ENCODE measurements at places on chromosomes 3 and 15. TPM values are rescaled to one million over a fixed set of nuclear protein-coding genes. Genes with fewer than 3 reads are reported as not detected.

The LDHAL6B gene
- total RNA-seq, result not detected

DNA sequence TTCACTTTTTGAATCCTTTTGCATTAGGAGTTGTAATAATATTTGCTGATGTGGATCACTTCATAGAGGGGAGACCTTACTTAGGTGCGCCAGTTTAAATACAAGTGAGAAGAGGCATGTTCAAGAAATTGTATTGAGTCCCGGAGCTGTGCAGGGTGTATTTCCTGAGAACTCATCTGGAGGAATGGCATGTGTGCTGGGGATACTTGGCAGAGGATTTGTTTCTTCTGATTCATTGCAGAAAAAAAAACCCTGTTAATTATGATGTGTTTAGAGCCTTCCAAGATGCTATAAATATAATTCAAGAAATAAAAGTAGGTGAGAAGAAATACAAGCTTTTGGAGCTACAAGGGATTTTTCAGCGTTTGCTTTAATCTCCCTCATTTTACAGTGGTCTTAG, 97.6 kb downstream of the TPRG1 start:
- no peak overlapping the region for H3K27ac ChIP-seq
- no peaks in the 10 kb centered on the region for H3K4me1 ChIP-seq
- no peak for DNase-seq
- no peaks in the 10 kb centered on the region for H3K27me3 ChIP-seq
- H3K36me3 ChIP-seq, result no peaks in the 10 kb centered on the region

GRCh38 chr3:184505076-184505878, 56.3 kb upstream of the EPHB3 start:
- H3K4me3 ChIP-seq, result no peak overlapping the region
- no peak for DNase-seq

The RCN2 gene
- 38.3 TPM for total RNA-seq

DNA sequence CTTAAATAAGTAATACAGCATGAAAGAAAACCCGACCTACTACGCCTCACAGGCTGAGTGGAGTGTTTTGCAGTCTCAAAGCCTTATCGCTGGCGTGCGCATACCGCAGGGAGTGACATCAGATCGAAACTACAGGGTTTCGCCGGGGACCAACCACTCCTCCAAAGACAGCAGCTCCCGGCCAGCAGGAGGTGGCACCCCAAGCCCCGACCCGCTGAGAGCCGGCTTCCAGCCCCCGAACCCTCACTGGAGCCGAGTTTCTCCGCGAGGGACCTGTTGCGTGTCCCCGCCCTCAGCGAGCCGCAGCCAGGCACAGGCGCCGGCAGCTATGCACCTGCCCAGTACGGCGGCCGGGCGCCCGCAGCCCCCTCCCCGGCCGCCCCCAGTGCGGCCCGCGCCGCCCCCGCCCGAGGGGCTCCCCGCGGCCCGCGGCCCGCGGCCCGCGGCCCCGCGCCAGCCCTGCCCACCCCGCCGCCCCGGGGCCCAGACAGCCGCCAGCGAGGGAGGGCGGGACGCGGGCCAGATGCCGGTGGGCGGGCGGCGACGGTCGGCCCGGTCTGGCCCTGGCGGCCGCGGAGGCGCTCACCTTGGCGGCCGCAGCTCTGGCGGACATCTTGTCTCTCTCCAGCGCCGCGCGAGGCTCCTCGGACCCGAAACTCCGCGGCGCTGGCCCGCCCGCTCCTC, 710 bp downstream of the TJP1 start:
- H3K4me1 ChIP-seq, result peaks cover 17% of the 10 kb centered on the region
- H3K36me3 ChIP-seq, result no peaks in the 10 kb centered on the region
- no peak for DNase-seq
- peak overlapping the region; percentile 94 for H3K27ac ChIP-seq
- peaks cover 50% of the 10 kb centered on the region for H3K27me3 ChIP-seq

DNA sequence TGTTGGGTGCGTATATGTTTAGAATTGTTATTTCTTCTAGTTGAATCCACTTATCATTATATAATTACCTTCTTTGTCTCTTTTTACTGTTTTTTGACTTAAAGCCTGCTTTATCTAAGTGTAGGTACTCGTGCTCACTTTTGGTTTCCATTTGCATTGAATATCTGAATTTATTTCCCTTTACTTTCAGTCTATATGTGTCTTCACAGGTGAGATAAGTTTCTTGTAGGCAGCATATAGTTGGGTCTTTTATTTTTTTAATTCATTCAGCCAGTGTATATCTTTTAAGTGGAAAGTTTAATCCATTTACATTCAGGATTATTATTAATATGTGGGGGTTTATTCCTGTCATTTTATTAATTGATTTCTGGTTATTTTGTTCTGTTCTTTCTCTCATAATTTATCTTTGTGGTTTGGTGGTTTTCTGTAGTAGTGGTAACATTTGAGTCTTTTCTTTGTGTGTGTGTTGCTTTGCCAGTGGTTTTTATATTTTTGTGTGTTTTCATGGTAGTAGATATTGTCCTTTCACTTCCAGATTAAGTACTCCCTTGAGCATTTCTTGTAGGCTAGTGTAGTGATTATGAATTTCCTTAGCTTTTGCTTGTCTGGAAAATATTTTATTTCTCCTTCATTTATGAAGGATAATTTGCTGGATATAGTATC, 27.3 kb downstream of the STT3B start:
- H3K27ac ChIP-seq, result no peak overlapping the region
- no peak for DNase-seq
- no peaks in the 10 kb centered on the region for H3K36me3 ChIP-seq
- H3K4me1 ChIP-seq, result peaks cover 29% of the 10 kb centered on the region
- H3K4me3 ChIP-seq, result no peak overlapping the region
- H3K27me3 ChIP-seq, result no peaks in the 10 kb centered on the region

GRCh38 chr3:71127844-71128243, 455.7 kb downstream of the FOXP1 start:
- peak overlapping the region; percentile 89 for H3K27ac ChIP-seq
- peaks cover 60% of the 10 kb centered on the region for H3K4me1 ChIP-seq
- H3K36me3 ChIP-seq, result peaks cover 8% of the 10 kb centered on the region
- H3K4me3 ChIP-seq, result peak overlapping the region; percentile 49

DNA sequence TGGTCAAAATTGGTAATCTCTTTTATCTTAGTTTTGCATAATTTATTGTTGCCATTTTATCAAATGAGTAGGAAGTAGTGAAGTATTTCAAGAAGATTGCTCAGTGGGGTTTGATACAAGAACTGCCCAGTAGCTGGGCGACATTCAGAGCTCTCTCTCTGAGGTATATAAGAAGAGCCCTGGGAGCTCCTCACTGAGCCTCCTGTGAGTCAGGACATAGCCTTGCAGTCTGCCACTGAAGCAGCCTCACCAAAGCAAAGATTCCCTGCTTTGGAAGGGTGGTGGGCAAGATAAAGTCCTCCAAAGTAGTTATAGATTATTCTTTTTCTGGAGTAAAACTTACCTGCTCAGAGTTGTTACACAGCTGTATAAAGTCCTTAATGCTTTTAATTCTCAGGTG, 26.1 kb downstream of the SKIL start:
- no peaks in the 10 kb centered on the region for H3K27me3 ChIP-seq
- no peak for DNase-seq
- peaks cover 49% of the 10 kb centered on the region for H3K36me3 ChIP-seq
- no peak overlapping the region for H3K4me3 ChIP-seq

GRCh38 chr15:39275066-39275465, 305.8 kb upstream of the THBS1 start:
- H3K27ac ChIP-seq, result no peak overlapping the region
- no peak for DNase-seq
- H3K4me1 ChIP-seq, result no peaks in the 10 kb centered on the region
- no peak overlapping the region for H3K4me3 ChIP-seq

GRCh38 chr15:27422997-27423396, 452.0 kb downstream of the GABRG3 start:
- no peak for DNase-seq
- no peaks in the 10 kb centered on the region for H3K27me3 ChIP-seq
- H3K4me1 ChIP-seq, result no peaks in the 10 kb centered on the region
- H3K4me3 ChIP-seq, result no peak overlapping the region

- peaks cover 29% of the 10 kb centered on the region for H3K4me1 ChIP-seq
- no peak for DNase-seq
- H3K27me3 ChIP-seq, result no peaks in the 10 kb centered on the region
- peak overlapping the region; percentile 58 for H3K27ac ChIP-seq
- H3K4me3 ChIP-seq, result no peak overlapping the region
Observed at GRCh38 chr3:37024820-37025405, 31.6 kb downstream of the MLH1 start.

- H3K27me3 ChIP-seq, result no peaks in the 10 kb centered on the region
- H3K36me3 ChIP-seq, result peaks cover 3% of the 10 kb centered on the region
- DNase-seq, result no peak
- no peak overlapping the region for H3K4me3 ChIP-seq
- H3K27ac ChIP-seq, result peak overlapping the region; percentile 53
- no peaks in the 10 kb centered on the region for H3K4me1 ChIP-seq
Observed at GRCh38 chr3:69033470-69033869, 18.7 kb downstream of the TMF1 start.

DNA sequence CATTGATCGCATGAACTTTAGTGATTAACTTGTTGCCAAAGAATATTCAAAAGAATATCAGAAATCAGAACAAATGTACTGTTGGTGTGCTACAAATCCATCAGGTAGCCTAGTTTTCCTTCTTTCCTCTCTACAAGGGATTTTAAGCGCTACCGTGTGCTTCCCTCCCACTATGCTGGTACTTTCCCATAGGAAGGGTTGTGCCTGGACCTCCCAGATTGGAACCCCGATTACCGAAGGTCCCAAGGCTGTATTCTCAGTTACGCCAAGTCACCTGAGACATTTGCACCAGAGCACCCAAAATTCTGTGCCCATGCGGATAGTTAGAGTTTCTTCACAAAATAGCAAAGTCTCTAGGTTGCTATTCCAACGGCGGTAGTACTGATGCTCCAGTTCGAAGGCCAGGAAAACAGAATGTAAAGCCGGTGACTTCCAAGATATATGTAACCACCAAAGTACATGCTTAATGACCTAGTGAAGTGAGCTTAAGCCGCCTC, 23.4 kb upstream of the GATM start:
- peak overlapping the region; percentile 93 for H3K27ac ChIP-seq
- DNase-seq, result no peak
- H3K36me3 ChIP-seq, result no peaks in the 10 kb centered on the region
- peak overlapping the region; percentile 90 for H3K4me3 ChIP-seq
- peaks cover 10% of the 10 kb centered on the region for H3K4me1 ChIP-seq

DNA sequence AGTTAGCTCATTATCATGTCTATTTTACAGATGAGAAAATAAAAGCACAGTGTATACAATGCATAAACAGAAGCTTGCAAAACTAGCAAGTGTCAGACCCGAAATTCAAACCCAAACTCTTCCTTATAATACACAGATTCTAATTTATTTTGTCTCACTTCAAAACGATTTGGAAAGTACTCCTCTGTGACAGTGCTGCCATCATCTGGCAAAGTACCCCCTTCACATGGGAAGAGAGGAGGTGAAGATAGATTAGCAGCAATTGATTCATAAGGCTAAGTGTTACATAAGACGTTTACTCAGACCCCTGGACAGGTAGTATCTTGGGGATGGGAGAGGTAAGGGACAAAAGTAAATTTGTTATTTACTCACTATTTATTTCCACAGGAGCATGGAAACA, 744.0 kb upstream of the SGO1 start:
- no peak overlapping the region for H3K27ac ChIP-seq
- H3K4me3 ChIP-seq, result no peak overlapping the region
- no peak for DNase-seq
- H3K4me1 ChIP-seq, result no peaks in the 10 kb centered on the region
- no peaks in the 10 kb centered on the region for H3K36me3 ChIP-seq

The LRRK1 gene
- 31.3 TPM for total RNA-seq

DNA sequence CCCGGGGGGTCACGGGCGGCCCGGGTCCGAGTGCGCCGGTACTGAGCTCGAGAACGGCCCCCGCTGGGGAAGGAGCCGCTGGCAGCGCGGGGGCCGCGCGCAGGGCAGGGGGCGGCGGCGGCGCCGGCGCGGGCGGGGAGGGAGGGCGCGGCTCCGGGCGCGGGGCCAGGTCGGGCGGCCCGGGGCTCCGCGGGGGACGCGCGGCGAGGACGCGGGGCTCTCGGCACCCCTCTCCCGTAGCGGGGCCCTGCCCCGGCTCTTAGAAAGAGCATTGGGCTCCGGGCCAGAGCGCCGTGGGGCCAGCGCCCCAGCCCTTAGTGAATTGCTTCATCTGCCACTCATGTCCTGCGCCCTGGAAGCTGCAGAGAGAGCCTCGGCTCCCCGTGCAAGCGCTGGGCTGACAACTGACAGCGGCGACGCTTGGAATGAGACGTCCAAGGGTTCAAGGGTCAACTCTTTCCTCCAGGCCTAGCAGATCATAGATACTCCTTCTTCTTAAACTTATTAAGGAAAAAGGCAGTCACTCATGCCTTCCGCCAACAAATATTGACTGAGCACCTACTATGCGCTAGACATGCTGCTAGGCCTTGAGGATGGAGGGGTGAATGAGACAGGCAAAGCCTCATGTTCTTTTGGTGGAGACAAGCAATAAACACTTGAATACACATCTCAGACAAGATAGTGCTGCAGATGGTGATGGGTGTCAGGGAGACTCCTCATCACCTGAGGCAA, 140.8 kb downstream of the SMAD6 start:
- no peaks in the 10 kb centered on the region for H3K27me3 ChIP-seq
- peak; percentile 82 for DNase-seq
- no peaks in the 10 kb centered on the region for H3K36me3 ChIP-seq
- peak overlapping the region; percentile 44 for H3K4me3 ChIP-seq

- H3K27ac ChIP-seq, result peak overlapping the region; percentile 78
- peaks cover 33% of the 10 kb centered on the region for H3K4me1 ChIP-seq
- no peaks in the 10 kb centered on the region for H3K36me3 ChIP-seq
- H3K27me3 ChIP-seq, result peaks cover 52% of the 10 kb centered on the region
- peak overlapping the region; percentile 10 for H3K4me3 ChIP-seq
Observed at GRCh38 chr3:169149349-169149890, 514.1 kb downstream of the MECOM start.

- H3K36me3 ChIP-seq, result no peaks in the 10 kb centered on the region
- no peak for DNase-seq
- no peak overlapping the region for H3K27ac ChIP-seq
- peak overlapping the region; percentile 56 for H3K4me3 ChIP-seq
- H3K27me3 ChIP-seq, result peaks cover 36% of the 10 kb centered on the region
Observed at GRCh38 chr15:25862472-25863110, 536 bp downstream of the ATP10A start.

GRCh38 chr15:41899854-41900442, 6.1 kb upstream of the SPTBN5 start:
- no peak overlapping the region for H3K27ac ChIP-seq
- no peaks in the 10 kb centered on the region for H3K36me3 ChIP-seq
- no peak overlapping the region for H3K4me3 ChIP-seq
- H3K4me1 ChIP-seq, result peaks cover 16% of the 10 kb centered on the region
- H3K27me3 ChIP-seq, result no peaks in the 10 kb centered on the region
- DNase-seq, result no peak

DNA sequence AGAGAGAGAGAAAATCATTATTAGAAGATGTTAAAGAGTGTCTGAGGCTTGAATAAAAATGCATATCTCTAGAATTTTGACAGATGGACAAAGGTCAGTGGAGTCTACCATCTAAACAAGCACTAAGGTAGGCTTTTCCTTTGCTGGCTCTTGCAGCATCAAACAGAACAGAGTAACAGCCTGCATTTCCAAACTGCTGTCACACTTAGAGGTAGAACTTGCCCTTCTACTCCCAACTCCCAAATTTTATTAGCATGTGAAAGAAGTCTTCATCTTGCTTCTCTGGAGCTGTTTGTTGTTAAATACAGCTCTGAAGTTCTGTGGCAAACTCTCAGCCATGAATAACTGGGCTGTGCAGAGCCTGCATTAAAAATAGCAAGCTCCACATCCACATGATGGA, 4.1 kb upstream of the MB21D2 start:
- H3K27me3 ChIP-seq, result peaks cover 36% of the 10 kb centered on the region
- DNase-seq, result no peak
- no peaks in the 10 kb centered on the region for H3K4me1 ChIP-seq
- H3K36me3 ChIP-seq, result no peaks in the 10 kb centered on the region

The SLC6A20 gene
- total RNA-seq, result not detected
